ENCODE measurements at places on chromosomes 5 and 9. TPM values are rescaled to one million over a fixed set of nuclear protein-coding genes. Genes with fewer than 3 reads are reported as not detected.
A peak's percentile ranks its signal among the peaks of the same experiment; 100 is the strongest.

- DNase-seq: no peak
- H3K27me3 ChIP-seq: no peaks in the 10 kb centered on the region
- H3K36me3 ChIP-seq: no peaks in the 10 kb centered on the region
Observed at GRCh38 chr5:80125962-80126480, 90.9 kb downstream of the THBS4 start.

GRCh38 chr9:36341936-36342577, 58.0 kb downstream of the RNF38 start:
- no peak overlapping the region for H3K4me3 ChIP-seq
- no peaks in the 10 kb centered on the region for H3K27me3 ChIP-seq
- no peaks in the 10 kb centered on the region for H3K36me3 ChIP-seq
- no peaks in the 10 kb centered on the region for H3K4me1 ChIP-seq
- no peak for DNase-seq

- H3K27ac ChIP-seq: no peak overlapping the region
- no peak overlapping the region for H3K4me3 ChIP-seq
- no peaks in the 10 kb centered on the region for H3K36me3 ChIP-seq
- H3K4me1 ChIP-seq: peaks cover 16% of the 10 kb centered on the region
Observed at GRCh38 chr9:2257248-2257929, 242.2 kb downstream of the SMARCA2 start.

DNA sequence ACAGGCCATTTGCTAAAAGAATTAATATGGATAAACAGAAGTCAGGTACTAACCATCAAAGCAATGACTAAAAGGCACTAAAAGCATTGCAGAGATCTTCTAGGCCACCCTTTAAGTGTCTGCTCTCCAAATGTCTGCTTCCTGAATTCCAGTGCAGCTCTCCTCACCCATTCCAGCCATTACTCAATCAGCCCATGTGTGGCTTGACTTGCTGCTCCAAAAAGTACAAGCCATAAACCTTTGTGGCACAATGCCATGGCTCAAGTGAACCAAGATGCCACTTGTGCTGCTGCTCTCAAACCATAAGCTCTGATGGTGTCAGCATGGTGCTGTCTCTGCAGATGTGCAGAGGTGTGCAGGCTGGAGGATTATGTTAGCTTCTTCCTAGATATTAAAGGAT, 290.2 kb upstream of the POU5F2 start:
- H3K27me3 ChIP-seq: no peaks in the 10 kb centered on the region
- no peak overlapping the region for H3K27ac ChIP-seq
- H3K4me1 ChIP-seq: no peaks in the 10 kb centered on the region
- no peak overlapping the region for H3K4me3 ChIP-seq

DNA sequence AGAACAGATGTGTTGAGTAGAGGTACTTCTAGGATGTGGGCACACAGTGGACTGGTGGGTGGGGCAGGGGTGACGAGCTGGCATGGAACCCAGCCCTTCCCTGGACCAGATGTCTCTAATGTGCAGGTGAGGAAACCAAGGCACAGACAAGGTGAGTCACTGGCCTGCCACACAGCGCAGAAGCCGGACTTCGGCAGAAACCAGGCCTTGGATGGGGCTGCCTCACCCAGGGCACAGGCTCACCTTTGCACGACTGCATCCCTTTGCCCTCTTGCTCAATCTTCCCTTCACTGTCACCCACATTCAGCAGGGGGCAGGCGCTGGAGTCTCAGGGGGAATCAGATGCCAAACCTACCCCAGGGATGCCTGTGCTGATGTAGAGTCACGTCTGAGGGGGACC, 65.4 kb upstream of the LMX1B start:
- no peak overlapping the region for H3K4me3 ChIP-seq
- H3K36me3 ChIP-seq: no peaks in the 10 kb centered on the region
- H3K27ac ChIP-seq: no peak overlapping the region
- peaks cover 39% of the 10 kb centered on the region for H3K27me3 ChIP-seq
- H3K4me1 ChIP-seq: no peaks in the 10 kb centered on the region

DNA sequence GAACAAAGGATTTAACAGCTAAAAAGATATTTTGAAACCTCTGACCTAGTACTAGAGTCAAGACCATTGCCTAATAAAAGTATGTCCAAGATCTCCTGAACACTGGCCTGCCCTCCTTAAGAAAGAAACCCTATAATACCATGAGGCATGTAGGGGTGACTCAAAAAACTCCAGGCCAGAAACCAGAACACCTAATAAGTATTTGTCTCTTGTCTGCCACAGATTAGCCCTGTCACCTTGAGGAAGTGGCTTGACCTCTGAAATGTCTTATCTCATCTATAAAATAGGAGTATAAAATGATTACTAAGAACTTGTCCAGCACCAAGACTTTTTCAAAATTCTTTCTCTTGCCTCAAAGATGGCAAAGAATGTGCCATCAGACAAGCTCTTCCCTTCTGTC, 125.5 kb upstream of the RASGRF2 start:
- no peaks in the 10 kb centered on the region for H3K4me1 ChIP-seq
- no peak overlapping the region for H3K4me3 ChIP-seq
- H3K27ac ChIP-seq: no peak overlapping the region
- no peak for DNase-seq
- no peaks in the 10 kb centered on the region for H3K27me3 ChIP-seq
- H3K36me3 ChIP-seq: no peaks in the 10 kb centered on the region

DNA sequence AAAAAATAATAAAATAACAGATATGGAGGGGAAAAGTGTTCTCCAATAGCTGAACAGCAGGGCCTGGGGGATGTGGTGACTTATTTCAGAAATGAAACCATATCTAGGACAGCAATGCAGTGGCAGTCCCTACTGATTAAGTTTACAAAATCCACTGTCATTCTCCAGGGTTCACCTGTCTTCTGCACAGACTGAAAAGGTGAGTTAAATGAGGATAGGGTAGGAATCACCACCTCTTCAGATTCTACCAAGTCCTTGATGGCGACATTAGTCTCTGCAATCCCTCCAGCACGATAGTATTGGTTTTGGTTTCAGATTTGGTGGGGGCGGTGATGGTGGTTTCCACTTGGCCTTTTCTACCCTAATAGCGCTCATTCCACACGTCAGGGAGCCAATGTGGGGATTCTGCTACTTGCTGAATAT, 32.3 kb upstream of the NPM1 start:
- H3K27me3 ChIP-seq: no peaks in the 10 kb centered on the region
- no peak for DNase-seq
- H3K4me1 ChIP-seq: no peaks in the 10 kb centered on the region
- no peak overlapping the region for H3K4me3 ChIP-seq

- DNase-seq: no peak
- H3K27ac ChIP-seq: peak overlapping the region; percentile 94
- peaks cover 20% of the 10 kb centered on the region for H3K36me3 ChIP-seq
Observed at GRCh38 chr9:98147582-98147981, 28.6 kb upstream of the TRIM14 start.

DNA sequence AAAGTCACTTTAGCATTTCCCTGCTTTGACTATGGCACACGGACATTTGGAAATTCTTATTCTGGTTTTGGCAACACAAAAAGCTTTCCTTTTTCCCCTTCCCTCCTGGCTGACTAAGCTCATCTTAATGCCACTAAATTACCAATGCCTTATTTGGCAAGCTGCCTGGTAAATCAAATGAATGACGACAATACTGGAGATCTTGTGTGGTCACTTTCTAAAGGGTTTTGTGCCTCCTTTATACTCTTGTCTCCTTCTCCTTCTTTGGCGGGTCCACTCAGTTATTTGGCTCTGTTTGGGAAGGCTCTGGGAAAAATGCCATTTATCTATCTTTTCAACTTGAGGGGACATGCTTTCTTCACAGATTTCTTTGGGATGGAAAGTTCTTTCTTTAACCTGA, 34.9 kb downstream of the SH3GL2 start:
- H3K27ac ChIP-seq: no peak overlapping the region
- H3K4me1 ChIP-seq: no peaks in the 10 kb centered on the region

DNA sequence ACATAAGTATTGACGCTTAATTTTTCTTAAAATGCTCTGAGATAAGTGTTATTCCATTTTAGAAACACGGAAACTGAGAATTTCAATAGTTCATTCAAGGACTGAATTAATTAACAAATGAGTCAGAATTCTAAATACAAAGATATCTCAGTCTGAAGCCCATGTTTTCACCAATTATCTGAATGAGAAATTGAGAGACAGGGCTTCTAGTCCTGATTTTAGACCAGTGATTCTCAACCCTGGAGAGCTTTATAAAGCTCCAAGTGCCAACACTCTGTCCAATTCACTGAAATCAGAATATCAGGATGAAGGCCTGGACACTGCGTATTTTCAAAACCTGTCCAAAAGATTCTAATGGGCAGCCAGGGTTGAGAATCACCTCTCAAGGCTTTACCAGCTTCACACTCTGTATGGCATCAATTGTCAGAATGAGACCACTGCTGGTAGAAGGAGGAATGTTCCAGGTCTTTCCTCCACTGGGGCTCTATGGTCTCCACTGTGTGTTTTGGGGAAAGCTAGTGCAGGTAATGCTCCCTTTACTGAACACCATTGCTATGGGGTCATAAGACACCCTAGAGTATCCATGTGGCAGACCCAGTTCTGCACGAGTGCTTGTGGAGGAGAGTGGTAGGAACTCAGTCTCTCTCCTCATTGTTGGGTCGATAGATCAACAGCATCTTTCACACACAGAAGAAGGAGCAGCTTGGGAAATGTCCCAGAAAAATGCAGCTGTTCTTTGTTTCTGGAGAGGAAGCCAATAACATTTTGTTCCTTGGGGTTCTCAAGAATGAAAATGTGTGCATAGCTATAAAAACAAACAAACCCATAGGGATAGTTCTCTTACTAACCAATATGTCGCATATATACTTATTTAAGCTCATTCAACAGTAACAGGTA, 99.7 kb upstream of the OSMR start:
- H3K36me3 ChIP-seq: no peaks in the 10 kb centered on the region
- no peak for DNase-seq
- no peaks in the 10 kb centered on the region for H3K4me1 ChIP-seq
- H3K27ac ChIP-seq: no peak overlapping the region
- no peak overlapping the region for H3K4me3 ChIP-seq
- H3K27me3 ChIP-seq: peaks cover 47% of the 10 kb centered on the region

DNA sequence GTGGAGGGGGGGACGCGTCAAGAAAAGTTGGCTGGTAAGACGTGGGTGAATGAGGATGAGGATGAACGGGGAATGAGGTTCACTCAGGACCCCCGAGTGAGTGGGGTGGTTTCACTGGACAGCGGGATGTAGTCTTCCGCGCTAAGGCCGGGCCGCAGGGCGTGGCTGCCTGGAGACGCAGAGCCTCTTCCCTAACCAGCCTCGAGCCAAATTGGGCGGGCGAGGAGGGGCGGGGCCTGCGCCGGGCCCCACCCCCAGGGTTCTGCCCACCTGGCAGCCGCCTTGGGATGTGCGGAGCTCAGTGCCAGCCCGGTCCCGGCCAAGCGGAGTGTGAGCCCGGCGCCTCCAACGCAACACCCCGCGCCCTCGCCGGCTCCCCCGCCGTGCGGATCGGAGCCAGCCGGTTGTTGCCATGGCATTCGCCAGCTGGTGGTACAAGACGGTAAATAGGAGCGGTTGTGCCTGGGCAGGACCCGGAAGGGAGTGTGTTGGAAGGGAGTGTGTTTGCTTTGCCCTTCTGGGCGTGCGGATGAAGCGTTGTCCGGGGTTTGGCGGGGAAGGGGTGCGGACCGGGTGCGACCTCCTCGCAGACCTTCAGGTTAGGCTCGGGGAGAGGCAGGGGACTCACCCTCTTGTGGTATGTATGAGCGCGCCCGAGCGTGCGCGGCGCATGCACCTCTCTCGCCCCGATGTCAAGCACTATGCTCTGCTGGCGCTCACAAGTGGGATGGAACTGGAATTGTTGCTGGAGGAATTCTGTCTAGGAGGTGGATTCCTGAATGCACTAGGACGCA, 746 bp downstream of the CAST start:
- peaks cover 62% of the 10 kb centered on the region for H3K4me1 ChIP-seq
- peaks cover 28% of the 10 kb centered on the region for H3K36me3 ChIP-seq
- DNase-seq: peak; percentile 98
- H3K27me3 ChIP-seq: no peaks in the 10 kb centered on the region

DNA sequence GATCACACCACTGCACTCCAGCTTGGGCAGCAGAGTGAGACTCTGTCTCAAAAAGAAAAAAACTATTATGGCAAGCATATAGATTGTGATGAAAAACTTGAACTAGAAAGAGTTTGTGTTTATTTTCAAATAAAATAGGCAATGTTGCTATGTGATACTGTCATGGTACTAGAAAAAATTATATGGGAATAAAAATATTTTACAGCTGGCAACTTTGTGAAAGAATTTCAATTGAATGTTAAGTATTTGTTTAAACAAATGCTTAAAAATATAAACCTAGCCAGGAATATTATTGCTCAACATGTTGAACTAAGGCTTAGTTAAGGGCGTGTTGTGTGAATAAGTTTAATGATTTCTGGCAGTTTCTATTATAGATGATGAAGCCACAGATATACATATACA, 31.7 kb downstream of the HSDL2 start:
- no peak overlapping the region for H3K27ac ChIP-seq
- no peak for DNase-seq
- no peaks in the 10 kb centered on the region for H3K36me3 ChIP-seq
- H3K27me3 ChIP-seq: no peaks in the 10 kb centered on the region
- H3K4me3 ChIP-seq: no peak overlapping the region

DNA sequence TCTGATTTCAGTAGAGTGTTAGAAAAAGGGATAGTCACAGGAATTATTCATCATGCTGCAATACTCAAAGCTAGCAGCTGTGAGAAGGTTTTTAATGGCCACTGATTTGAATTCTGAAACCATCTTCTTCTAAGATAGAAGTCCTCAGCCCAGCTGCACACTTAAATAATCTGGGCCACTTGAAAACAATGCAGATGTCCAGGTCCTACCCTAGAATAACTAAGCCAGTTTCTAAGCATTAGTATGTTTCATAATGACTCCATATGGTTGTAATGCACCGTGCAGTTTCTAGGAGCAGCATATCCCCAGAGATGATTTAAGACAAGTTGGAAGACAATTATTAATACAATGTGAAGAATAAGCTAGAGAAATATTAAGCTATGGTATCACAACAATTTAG, 159.9 kb upstream of the FBXL17 start:
- H3K27me3 ChIP-seq: no peaks in the 10 kb centered on the region
- H3K4me1 ChIP-seq: no peaks in the 10 kb centered on the region
- no peak for DNase-seq

DNA sequence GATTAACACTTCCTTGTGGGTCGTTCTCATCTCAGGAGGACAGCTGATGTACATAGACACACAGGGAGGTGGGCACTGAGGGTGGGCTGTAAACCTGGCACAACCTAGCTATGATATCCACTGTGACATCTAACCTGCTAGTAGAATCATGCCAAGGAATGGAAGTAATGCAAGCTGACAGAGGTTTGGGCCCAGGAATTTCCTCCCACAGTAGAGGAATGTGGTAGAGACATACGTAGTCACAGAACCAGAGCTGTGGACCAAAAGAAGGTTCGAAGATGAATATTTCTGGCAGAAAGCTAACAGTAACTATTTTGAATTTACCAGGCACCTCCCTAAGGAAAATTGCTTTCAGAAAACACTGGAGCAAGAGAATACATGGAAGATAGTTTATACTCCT, 15.2 kb upstream of the DNAJC25 start:
- no peak for DNase-seq
- no peaks in the 10 kb centered on the region for H3K36me3 ChIP-seq
- no peak overlapping the region for H3K27ac ChIP-seq
- H3K27me3 ChIP-seq: no peaks in the 10 kb centered on the region
- no peak overlapping the region for H3K4me3 ChIP-seq

The TAF11L5 gene
- total RNA-seq: not detected

The PTGS1 gene
- 0.71 TPM for total RNA-seq

The GLRA1 gene
- not detected for total RNA-seq

The PDE6A gene
- not detected for total RNA-seq

The C5orf58 gene
- total RNA-seq: not detected

The OBP2B gene
- total RNA-seq: not detected

The HEMGN gene
- total RNA-seq: not detected
